ENCODE measurements at places on chromosomes 2 and 18.

GRCh38 chr2:201996679-201997314 is 36.9 kb upstream of the FZD7 start:
- no peak for DNase-seq

DNA sequence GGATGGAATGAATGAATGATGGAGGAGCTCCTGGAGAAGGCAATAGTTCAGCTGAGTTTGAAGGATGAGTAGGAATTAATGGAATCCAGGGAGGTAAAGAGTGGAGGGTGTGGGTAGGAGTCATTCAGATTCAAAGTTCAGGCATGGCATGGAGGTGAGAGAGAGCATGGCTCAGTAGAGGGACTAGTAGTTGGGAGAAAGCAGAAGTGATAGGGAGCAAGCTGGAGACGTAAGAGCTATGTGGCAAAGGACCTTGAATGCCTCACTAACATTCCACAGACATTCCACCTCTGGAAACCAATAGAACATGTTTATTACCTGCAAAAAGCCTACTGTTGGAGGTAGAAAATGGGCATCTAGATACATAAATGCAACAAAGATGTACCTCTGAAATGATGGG is 170.1 kb downstream of the HAUS1 start:
- DNase-seq: no peak

DNA sequence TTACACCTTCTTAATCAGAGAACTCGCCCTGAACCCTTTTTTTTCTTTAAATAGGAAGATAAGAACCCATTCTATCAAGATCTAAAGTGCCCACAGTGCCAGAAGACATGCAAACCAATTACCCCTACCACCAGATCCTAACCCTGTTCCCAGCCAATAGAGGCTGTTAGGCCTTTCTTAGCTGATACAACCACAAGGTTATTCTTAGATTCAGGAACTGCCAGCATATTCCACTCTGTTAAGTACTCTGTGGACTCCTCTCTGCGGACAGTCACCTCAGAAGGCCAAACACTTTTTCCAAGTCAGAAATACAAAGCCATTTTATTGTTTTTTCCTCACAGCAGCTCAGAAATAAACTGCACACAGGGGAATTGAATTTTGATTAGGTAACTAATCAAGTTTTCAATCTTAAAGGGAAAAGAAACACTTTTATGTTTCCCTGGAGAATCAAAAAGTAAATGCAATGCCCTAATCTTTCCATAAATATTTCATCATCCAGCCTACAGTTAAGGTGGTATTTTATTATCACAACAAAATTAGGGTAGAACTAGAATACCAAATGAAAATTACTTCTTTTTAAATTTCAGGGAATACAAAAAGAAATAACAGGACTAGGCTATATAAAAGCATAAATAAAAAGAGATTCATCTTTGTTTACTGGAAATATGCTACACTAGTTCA is 111.4 kb downstream of the NBAS start:
- no peak for DNase-seq

- no peak for DNase-seq
These were observed 66.7 kb downstream of the DNMT3A start for GRCh38 chr2:25274868-25275574.

DNA sequence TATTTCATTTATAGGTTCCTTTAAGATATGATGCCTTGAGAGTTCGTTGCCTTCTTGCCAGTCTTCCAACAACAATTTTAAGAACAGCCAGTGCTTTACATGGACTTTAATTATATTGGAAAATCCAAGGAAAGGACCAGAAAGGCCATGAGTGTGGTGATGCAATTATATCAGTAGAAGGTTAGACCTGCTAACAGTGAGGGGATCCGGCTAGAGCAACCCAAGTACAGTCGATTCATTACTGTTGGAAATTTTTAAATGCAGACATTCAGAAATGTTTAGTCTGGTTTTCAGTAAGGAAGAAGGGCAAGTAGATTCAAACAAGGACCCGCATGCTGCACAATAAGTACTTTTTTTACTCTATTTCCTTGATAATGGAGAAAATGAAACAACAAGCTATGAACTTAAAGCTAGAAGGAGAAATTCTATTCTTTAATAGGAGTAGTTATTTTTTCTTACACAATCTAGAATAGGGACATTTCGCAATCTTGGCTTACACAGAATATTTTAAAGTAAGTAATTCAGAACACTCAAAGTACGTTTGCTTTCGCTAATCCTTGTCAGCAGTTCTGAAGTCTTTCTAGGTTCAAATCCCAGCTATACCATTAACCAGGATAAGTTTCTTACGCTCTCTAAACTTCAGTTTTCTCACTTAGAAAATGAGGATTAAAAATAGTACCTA is 405.5 kb downstream of the MEIS1 start:
- DNase-seq: no peak

- no peak for DNase-seq
These were observed 17.6 kb downstream of the TMEM177 start for GRCh38 chr2:119696494-119697030.

GRCh38 chr2:197359859-197360258 is 49.3 kb upstream of the ANKRD44 start:
- no peak for DNase-seq

DNA sequence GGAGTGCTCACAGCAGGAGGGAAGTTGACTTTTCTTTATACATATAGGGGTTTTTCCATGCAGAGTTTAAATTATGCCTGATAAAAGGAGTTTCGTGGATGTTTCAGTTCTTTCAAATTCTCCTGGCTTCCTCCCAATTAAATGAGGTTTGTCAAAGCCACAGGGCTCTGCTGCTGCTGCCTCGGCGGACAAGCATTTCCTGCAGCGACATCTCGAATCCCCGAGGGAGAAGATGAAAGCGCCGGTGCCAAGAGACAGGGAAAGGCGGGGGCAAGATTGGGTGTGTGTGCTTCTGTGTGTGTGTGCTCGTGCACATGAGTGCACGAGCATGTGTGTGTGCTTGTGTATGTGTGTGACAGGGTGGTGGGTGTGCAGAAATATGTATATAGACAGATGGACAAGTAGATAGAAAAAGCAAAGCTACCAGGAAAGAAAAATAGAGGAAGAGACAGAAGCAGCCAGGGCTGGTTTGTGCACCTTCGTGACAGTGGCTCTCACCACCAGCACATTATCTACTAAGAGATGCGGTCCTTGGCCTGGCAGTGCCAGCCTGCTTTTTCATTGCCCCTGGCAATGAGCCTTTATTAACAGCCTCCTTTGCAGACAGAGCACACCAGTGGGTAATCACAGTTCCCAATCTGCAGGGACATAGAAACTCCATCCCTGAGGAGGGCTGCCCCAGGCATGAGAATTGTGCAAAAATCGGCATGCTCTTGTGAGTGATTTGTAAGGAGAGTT is 76.2 kb downstream of the CDK15 start:
- DNase-seq: no peak

- no peak for DNase-seq
These were observed 33.0 kb upstream of the ST6GAL2 start for GRCh38 chr2:106919012-106919411.

GRCh38 chr2:182522972-182523473 is 96.2 kb upstream of the PDE1A start:
- DNase-seq: no peak

GRCh38 chr2:68742626-68743415 is 8.2 kb downstream of the ARHGAP25 start:
- no peak for DNase-seq

DNA sequence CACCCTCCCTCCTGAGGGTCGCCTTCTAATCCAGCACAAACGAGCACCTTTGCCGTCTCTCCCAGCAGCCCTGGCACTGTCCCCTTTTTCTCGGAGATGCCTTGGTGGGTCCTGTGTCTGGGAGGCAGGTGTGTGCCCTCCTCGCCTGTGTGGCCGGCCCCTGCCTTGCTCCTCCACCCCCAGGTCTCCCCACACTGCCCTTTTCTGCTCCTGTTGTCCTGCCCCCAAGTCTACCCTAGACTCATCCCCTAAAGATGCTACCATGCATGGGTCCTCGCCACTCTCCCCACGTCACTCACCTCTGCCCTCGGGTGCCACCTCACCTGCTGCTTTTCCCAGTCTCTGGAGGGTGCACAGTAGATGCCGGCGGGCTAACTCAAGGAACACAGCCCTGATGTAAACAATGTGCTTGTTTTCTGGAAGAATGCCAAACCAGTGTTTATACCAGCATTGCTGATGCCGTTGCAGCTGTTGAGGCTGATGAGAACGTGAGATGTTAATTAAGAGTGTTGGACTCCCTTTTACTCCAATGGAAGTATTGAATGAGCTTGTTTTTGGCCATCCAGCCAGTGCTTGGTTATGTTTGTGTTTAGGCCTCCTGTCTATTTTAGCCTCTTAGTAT is 223.1 kb downstream of the AGAP1 start:
- DNase-seq: no peak

DNA sequence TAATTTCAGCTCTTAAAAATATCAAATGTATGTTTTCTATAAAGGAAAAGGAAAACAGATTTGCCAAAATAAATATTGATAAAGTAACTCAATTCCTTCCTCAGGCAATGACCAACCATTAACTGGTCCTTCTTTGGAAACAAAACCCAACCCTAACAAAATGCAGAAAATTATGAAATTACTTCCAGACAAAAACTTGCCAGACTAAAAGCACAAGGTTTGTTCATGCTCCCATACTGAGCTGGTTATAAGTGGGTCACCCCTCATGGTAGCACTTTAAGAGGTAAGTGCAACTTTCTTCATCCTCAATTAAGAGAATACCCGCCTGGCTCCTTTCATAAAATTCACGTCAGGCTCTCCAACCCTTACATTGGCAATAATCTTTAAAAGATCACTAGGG is 31.1 kb upstream of the TTC32 start:
- DNase-seq: no peak

DNA sequence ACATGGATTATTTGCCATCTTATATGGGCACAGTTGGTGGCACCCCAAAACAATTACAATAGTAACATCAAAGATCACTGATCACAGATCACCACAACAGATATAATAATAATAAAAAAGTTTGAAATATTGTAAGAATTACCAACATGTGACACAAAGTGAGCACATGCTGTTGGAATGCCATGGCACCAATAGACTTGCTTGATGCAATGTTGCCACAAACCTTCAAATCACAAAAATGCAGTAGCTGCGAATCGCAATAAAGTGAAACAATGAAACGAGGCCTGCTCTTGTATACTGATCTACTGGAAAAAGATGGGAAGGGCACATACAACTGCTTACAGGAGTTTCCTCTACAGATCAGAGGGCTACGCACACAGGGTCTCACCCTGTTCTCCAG is 32.2 kb upstream of the AMMECR1L start:
- DNase-seq: no peak

DNA sequence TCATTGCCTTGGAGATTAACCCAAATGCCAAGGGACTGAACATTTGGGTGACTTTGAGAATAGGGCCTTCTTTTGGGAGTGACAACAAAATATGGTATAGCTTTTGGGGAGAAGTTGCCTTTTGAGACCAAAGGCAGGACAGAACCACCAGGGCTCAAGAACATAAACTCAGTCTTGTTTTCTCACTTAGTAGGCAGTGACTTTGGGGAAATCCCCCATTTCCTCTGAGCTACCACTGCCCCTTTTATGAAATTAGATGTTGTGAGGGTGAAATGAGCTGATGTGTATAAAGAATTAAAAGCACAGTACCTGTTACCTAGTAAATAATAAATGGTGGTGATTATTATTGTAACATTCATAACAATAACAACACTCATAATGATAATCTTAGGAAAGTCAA is 36.5 kb downstream of the GPD2 start:
- DNase-seq: no peak

DNA sequence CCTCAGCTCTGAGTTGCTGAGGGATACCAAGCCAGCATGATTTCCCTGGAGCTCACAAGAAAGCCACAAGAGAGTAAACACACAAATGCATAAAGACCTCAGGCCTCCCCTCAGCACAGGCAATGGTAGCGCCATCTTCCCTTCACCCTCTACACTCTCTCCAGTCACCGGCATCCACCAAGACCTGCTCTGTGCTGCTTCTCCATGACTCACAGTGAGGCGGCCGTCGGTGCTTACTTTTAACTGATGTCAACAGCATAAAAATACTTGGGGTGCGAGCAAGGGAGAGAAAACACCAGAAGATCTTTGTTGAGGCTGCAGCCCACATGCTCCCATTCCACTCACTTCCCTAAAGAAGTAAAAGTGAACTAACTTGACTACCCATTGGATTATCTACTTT is 46.7 kb downstream of the L3MBTL4 start:
- no peak for DNase-seq

- DNase-seq: no peak
These were observed 2.1 kb downstream of the PPP3R1 start for GRCh38 chr2:68250196-68250595.

DNA sequence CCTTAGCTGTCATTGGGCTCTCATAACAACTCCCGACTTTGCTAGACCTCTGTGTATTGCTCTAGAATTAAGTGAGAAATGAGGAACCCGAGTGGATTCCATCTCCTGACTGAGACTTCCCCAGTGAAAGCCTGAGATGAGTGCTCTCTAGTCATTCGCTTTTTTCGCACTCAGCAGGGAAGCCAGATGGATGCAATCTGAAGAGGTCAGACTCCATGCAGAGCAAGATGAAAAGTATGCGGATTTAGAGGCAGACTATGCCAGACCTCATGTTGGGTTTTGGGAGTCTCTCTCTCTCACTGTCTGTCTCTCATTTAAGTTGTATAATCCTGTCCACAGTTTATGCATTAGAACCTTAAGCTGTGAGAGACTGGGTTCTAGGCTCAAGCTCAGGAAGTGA is 88.6 kb downstream of the SLC5A7 start:
- DNase-seq: no peak

DNA sequence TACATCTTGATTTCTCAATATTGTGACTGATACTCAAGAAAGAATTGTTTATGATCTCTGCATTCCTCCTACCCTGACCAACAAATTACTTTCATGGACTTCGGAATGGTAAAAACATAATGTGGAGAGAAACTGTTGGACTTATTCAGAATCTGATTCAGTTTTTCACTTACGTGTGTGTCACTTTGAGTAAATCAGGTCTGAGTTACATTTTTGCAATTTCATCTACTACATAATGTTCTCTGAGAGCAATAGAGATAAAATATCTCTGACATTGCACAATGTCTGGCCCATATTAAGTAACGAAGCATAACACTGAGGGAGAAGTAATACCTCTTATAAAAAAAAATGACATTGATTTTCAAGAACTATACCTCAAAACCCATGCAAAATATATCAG is 1337.9 kb upstream of the CHAC2 start:
- DNase-seq: no peak

DNA sequence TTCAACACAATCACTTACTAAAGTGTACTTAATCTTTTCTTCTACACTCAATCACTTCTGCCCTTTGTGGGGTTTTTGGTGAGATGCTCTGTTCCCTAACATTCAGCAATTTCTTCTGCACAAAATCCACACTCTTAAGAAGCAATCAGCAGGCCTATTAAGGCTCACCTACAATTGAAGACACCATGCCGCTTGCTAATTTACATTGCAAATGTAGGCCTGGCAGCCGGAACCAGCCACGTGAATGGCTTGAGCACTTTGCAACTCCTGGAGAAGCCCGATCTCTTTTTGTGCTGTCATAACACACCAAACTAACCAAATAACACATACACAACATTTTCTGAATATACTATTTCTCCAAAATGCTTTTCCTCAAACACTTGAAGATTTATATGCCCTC is 66.3 kb downstream of the NYAP2 start:
- no peak for DNase-seq

GRCh38 chr2:172774302-172774701 is 38.7 kb downstream of the RAPGEF4 start:
- no peak for DNase-seq

GRCh38 chr2:7906431-7906830 is 775.4 kb upstream of the ID2 start:
- DNase-seq: no peak

Data from neuronal stem cell (in vitro differentiated cells).